ENCODE measurements at places on chromosomes 13 and 19. TPM values are rescaled to one million over a fixed set of nuclear protein-coding genes. Genes with fewer than 3 reads are reported as not detected.

DNA sequence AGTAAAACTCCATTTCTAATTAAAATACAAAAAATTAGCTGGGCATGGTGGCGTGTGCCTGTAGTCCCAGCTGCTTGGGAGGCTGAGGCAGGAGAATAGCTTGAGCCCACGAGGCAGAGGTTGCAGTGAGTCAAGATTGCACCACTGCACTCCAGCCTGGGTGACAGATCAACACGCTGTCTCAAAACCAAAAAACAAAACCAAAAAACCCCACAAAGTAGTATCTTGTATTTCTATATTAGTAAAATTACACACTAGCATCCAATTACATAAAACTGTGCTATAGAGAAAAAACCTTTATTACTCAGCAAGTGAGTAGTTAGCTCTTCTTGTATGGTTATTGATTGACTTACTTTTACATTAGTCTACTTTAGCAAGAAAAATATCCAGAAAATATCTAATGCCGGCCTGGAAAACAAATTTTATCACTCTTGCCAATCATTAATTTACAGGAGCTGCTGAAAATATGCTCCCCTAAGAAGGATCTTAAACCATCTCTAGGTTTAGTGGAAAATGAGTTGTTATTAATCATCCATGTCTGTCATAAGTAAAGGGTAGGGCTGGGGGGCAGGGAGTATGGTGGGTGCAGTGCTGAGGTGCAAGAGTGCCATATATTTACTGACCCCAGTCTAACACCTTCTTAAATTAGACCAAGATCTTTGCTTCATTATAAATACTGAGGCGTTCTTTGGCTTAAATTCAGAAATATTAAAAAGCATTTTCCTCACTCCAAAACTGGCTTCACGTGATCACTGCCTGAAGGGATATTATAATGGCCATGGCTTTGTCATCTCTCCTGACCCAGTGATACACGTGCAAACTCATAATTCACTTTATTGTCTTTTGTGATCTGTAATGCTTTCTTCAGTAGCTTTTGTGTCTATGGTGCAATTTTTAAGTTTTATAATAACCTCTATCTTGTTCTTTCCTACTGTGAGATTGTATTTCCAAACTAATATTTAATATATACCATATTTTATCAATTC lies 44.1 kb downstream of the UBL3 start:
- H3K4me3 ChIP-seq: no peak overlapping the region
- H3K4me1 ChIP-seq: no peaks in the 10 kb centered on the region
- no peak for DNase-seq
- no peaks in the 10 kb centered on the region for H3K27me3 ChIP-seq
- no peaks in the 10 kb centered on the region for H3K36me3 ChIP-seq

GRCh38 chr19:43682824-43683661 lies 13.1 kb upstream of the PLAUR start:
- DNase-seq: no peak
- no peak overlapping the region for H3K27ac ChIP-seq
- no peaks in the 10 kb centered on the region for H3K4me1 ChIP-seq

LYPD4 gene
- not detected for total RNA-seq

DNA sequence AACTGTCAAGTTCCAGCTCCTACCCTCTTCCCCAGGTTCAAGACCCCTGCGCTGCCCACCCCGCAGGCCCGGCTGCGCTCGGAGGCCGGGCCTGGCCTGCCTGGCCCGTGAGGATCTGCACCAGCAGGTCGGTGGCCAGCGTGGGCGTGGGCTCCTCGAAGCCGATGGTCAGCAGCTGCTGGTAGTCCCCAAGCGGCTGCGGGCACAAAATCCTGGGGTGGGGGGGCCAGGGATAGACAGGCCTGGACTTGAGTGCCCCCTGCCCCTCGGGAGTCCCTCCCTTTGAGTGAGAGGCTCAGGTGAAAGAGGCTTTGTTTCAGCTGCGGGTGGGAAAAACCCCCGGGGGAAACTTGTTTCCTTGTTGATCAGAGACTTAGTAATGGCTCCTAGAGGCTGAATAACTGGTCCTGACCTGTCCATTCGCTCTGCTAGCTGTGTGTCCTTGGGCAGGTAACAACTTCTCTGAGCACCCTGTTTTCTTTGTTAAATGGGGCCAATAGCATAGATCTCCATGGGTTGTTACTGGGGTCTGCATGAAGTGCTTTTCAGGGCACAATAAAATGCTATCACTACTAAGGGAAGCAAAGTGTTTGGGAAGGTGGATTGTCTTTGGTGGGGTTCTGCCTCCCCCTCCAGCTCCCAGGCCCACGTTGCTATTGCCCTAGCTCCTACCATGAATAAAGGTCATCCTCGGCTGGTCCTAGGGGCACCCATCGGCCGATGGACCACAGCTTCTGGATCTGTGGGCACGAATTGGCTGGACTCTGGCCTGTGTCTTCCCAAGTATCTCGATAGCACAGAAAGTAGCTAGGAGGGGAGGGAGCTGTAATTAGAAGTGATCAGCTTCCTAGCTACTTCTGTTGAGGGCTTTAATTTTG lies 3.5 kb downstream of the C19orf67 start:
- DNase-seq: no peak
- no peaks in the 10 kb centered on the region for H3K36me3 ChIP-seq
- peak overlapping the region; percentile 60 for H3K27ac ChIP-seq
- no peaks in the 10 kb centered on the region for H3K27me3 ChIP-seq

PCSK4 gene
- 1.2 TPM for total RNA-seq

GRCh38 chr19:51799034-51799773 lies 4.2 kb downstream of the FPR3 start:
- H3K4me3 ChIP-seq: no peak overlapping the region
- H3K4me1 ChIP-seq: no peaks in the 10 kb centered on the region
- no peaks in the 10 kb centered on the region for H3K36me3 ChIP-seq
- H3K27ac ChIP-seq: no peak overlapping the region

DNA sequence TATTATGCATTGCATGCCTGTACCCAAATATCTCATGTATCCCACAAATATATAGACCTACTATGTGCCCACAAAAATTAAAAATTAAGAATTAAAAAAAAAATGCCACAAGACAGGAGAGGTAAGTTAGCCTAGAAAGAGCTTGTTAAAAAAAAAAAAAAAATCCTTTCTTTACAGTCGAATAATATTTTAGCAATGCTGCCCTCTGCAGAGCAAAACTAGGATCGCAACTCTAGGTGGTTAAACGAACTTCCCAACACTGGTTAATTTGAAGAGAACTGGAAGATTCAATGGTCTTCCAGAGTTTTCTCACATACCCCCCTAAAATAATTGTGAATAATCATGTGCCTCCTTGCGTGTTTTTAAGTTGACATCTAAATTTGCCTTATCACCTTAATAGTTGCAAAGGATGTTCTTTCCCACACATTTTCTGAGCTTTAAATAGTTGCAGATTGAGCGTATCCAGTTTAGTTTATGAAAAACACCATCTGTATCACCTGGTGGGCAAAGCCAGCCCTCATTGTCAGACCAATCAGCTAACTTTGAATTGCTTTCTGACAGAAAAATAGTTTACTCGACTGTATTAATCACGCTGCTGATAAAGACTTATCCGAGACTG lies 47.4 kb upstream of the RCBTB2 start:
- H3K4me1 ChIP-seq: peaks cover 13% of the 10 kb centered on the region
- H3K4me3 ChIP-seq: no peak overlapping the region
- no peaks in the 10 kb centered on the region for H3K27me3 ChIP-seq
- peak; percentile 87 for DNase-seq

DNA sequence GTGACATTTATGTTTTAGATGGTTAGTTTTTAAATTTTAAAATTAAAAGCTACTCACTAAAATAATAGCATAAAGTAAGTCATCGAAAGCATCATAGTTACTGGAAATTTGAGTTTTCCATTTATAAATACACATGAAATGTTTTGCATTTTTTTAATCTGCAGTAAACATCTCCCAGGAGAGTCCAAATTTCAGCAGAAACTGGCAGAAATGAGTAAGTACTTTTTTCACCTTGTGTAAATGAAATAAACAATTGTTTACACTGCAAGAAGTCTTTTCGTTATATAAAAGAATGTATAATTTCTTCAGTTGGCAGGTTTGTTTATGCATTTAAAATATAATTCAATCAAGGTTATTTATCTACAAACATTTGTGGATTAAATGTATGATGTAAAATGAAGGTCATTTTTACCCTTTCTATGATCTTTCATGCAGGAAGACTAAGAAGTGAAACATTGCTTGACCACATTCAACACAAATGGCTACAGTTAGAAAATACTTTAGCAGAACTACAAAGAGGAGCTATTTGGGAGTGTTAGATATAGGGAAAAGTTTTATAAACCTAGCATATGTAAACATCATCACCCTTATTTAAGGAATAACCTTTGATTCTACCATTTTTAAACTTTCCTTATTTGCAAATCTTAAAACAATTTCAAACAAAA lies 55.6 kb downstream of the RCBTB2 start:
- H3K27me3 ChIP-seq: no peaks in the 10 kb centered on the region
- DNase-seq: no peak
- peaks cover 10% of the 10 kb centered on the region for H3K4me1 ChIP-seq
- no peak overlapping the region for H3K27ac ChIP-seq
- H3K4me3 ChIP-seq: no peak overlapping the region
- H3K36me3 ChIP-seq: no peaks in the 10 kb centered on the region
